ENCODE measurements at places on chromosomes 6 and 20. TPM values are rescaled to one million over a fixed set of nuclear protein-coding genes. Genes with fewer than 3 reads are reported as not detected.

AKAP7 gene
- 2.6 TPM for total RNA-seq

SLC35D3 gene
- 0.05 TPM for total RNA-seq

CDH22 gene
- 0.03 TPM for total RNA-seq

PRRT1 gene
- 0.69 TPM for total RNA-seq

RBM39 gene
- 162 TPM for total RNA-seq

CENPW gene
- total RNA-seq, result 40.2 TPM

BANF2 gene
- not detected for total RNA-seq

PRR18 gene
- total RNA-seq, result 0.09 TPM

SLC22A1 gene
- 2.5 TPM for total RNA-seq

FBXO5 gene
- 19.4 TPM for total RNA-seq

SLC44A4 gene
- total RNA-seq, result 0.16 TPM

SLC17A9 gene
- total RNA-seq, result 0.05 TPM

PBOV1 gene
- not detected for total RNA-seq

SLC52A3 gene
- total RNA-seq, result 0.64 TPM

ECT2L gene
- not detected for total RNA-seq

RNF39 gene
- total RNA-seq, result not detected

DLK2 gene
- total RNA-seq, result 7.9 TPM

SCRT2 gene
- total RNA-seq, result not detected

KCNQ2 gene
- total RNA-seq, result 0.81 TPM

MYLK2 gene
- total RNA-seq, result 0.35 TPM

SMOC2 gene
- not detected for total RNA-seq

PPP1R16B gene
- 0.12 TPM for total RNA-seq

SEL1L2 gene
- total RNA-seq, result not detected

RGS17 gene
- 7.2 TPM for total RNA-seq

SUMO4 gene
- not detected for total RNA-seq

MYH7B gene
- total RNA-seq, result not detected

DEF6 gene
- total RNA-seq, result 0.03 TPM

CAPN11 gene
- total RNA-seq, result not detected

EDN1 gene
- 45.7 TPM for total RNA-seq

MAS1 gene
- not detected for total RNA-seq

MYB gene
- 0.98 TPM for total RNA-seq

GJA1 gene
- 74.7 TPM for total RNA-seq

PRICKLE4 gene
- 0.76 TPM for total RNA-seq

RNF182 gene
- total RNA-seq, result 3.5 TPM

THBD gene
- total RNA-seq, result 32.0 TPM

TGM2 gene
- 496 TPM for total RNA-seq

HIVEP2 gene
- total RNA-seq, result 2.2 TPM

OPRL1 gene
- 0.78 TPM for total RNA-seq

ACTL10 gene
- not detected for total RNA-seq

CLVS2 gene
- total RNA-seq, result 0.14 TPM

PLA2G7 gene
- total RNA-seq, result 0.06 TPM

MOCS3 gene
- total RNA-seq, result 6.3 TPM

ITCH gene
- 33.2 TPM for total RNA-seq

ADGRG6 gene
- total RNA-seq, result 39.7 TPM

TOX2 gene
- total RNA-seq, result 11.2 TPM

PTCHD4 gene
- not detected for total RNA-seq

SPTLC3 gene
- total RNA-seq, result 0.07 TPM

HSF2 gene
- 5.0 TPM for total RNA-seq

TRPC4AP gene
- total RNA-seq, result 61.9 TPM

SLC22A23 gene
- 10.3 TPM for total RNA-seq

MTO1 gene
- total RNA-seq, result 14.1 TPM

PYGB gene
- total RNA-seq, result 177 TPM

HLA-DQA1 gene
- not detected for total RNA-seq
